Activated B cell treated with CpG ODN at 0.5 μM for 24 hours (primary cell): ENCODE measurements at places on chromosomes 5 and 9.

GRCh38 chr9:82108941-82109340, 120.4 kb downstream of the SPATA31D1 start:
- no peaks in the 10 kb centered on the region for H3K27me3 ChIP-seq
- H3K36me3 ChIP-seq, result no peaks in the 10 kb centered on the region
- no peak overlapping the region for H3K27ac ChIP-seq
- no peak overlapping the region for H3K4me3 ChIP-seq

- no peak overlapping the region for H3K4me3 ChIP-seq
- no peak overlapping the region for H3K27ac ChIP-seq
- H3K27me3 ChIP-seq, result peaks cover 5% of the 10 kb centered on the region
Observed at GRCh38 chr5:115319007-115319406, 22.6 kb upstream of the CCDC112 start.

GRCh38 chr9:613771-614347, 227.6 kb upstream of the DMRT1 start:
- H3K36me3 ChIP-seq, result no peaks in the 10 kb centered on the region
- no peak overlapping the region for H3K27ac ChIP-seq
- no peaks in the 10 kb centered on the region for H3K27me3 ChIP-seq

DNA sequence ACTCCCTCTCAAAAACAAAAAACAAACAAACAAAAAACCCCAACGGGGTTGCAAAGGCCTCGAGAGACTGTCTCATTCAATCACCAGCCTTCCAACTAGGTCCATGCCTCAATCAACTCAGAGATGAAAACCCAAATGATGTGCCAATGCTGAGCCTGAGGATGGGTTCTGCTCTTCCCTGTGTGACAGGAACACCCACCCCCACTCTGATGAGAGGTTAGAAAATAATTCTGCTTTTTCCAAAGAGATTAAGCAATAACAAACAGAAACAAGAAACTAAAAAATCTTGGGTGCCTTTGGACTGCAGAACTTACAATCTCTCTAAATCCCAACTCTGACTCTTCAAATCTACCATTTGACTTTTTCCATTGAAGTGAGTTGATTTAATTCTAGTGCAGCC, 25.5 kb upstream of the FBP1 start:
- H3K27ac ChIP-seq, result no peak overlapping the region
- H3K4me1 ChIP-seq, result peaks cover 2% of the 10 kb centered on the region
- no peaks in the 10 kb centered on the region for H3K36me3 ChIP-seq
- peaks cover 6% of the 10 kb centered on the region for H3K27me3 ChIP-seq
- no peak for DNase-seq

DNA sequence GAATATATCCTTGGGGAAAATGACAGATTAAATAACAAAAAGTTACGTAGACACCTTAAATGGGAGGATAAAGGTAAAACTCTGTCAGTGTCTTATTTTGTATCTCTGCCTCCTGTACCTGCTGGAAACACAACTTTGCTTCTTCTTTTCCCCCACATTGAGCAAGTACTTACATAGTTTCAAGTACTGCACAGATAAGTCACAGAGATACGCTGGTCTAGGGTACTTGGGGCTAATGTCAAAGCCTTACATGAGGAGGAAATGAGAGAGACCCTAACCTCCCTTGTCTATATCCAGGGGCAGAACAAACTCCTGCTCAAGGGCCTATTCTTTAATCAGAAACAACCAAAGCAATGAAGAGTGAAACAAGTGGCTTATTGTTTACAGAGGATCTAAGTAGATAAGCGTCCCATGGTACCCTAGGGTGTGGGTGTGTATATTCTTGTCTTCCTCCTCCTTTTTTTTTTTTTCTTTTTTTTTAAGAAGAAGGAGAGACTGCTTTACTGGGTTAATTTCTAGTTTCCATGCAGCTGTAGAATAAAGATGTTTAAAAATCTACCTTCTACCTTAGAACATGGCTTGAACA, 43.1 kb downstream of the ELL2 start:
- H3K4me1 ChIP-seq, result peaks cover 37% of the 10 kb centered on the region
- peaks cover 19% of the 10 kb centered on the region for H3K36me3 ChIP-seq
- no peak overlapping the region for H3K27ac ChIP-seq
- no peak overlapping the region for H3K4me3 ChIP-seq
- no peaks in the 10 kb centered on the region for H3K27me3 ChIP-seq
- no peak for DNase-seq

DNA sequence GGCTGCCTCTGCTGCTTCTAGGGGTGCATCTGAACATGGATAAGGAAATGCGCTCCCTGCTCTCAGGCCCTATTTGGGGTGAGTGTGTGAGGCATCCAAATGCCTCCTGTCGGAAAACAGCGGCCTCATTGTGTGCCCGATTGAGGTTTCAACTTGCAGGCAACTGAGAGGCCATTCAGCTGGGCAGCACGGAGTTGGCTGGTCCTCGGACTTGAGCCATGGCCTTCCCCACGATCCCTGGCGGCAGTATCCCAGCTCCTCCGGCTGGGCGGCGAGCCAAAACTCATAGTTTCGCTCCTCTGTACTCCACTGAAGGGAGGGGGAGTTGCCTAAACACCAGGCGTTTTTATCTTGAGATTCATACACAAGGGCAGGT, 597.3 kb upstream of the SGCD start:
- peaks cover 40% of the 10 kb centered on the region for H3K27me3 ChIP-seq
- no peaks in the 10 kb centered on the region for H3K36me3 ChIP-seq
- no peak overlapping the region for H3K27ac ChIP-seq
- no peak for DNase-seq

GRCh38 chr5:58410441-58410840, 49.4 kb downstream of the PLK2 start:
- H3K36me3 ChIP-seq, result no peaks in the 10 kb centered on the region
- no peak for DNase-seq
- no peak overlapping the region for H3K27ac ChIP-seq
- no peaks in the 10 kb centered on the region for H3K4me1 ChIP-seq
- H3K4me3 ChIP-seq, result no peak overlapping the region

DNA sequence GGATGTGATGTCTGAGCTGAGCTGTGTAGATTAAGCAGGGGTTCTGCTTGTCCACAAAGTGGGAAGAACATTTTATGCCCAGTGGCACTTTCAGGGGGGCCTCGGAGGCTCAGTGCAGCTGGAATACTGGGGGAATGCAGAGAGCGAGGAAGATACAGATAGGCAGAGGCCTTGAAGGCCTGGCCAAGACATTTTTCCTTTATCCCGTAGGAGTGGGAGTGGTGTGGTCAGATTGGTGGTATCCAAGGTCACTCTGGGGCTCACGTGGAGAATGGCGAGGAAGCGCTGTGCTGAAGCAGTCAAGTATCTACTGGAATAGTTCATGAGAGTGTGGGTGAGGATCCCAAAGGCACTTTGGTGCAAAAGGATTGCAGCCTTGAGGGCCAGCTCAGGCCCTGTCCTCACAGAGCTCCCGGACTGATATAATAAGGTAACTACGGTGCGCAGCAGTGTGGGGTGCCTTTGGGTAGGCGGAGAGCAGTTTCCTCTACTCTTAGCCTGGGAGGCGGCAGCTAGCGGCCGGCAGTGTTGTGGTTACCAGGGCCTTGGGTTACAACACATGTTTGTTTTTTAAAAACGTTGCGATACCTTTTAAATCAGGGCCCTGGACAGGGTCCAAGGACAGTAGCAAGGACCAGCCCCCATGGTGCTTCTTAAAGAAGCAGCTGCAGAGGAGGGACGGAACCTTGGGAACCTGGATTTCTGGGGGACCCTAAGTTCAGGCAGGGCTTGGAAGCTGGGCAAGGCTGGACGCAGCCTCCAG, 10.8 kb upstream of the CCDC69 start:
- peaks cover 87% of the 10 kb centered on the region for H3K4me1 ChIP-seq
- H3K27me3 ChIP-seq, result no peaks in the 10 kb centered on the region
- no peaks in the 10 kb centered on the region for H3K36me3 ChIP-seq
- H3K4me3 ChIP-seq, result peak overlapping the region; percentile 62
- no peak for DNase-seq
- peak overlapping the region; percentile 89 for H3K27ac ChIP-seq

DNA sequence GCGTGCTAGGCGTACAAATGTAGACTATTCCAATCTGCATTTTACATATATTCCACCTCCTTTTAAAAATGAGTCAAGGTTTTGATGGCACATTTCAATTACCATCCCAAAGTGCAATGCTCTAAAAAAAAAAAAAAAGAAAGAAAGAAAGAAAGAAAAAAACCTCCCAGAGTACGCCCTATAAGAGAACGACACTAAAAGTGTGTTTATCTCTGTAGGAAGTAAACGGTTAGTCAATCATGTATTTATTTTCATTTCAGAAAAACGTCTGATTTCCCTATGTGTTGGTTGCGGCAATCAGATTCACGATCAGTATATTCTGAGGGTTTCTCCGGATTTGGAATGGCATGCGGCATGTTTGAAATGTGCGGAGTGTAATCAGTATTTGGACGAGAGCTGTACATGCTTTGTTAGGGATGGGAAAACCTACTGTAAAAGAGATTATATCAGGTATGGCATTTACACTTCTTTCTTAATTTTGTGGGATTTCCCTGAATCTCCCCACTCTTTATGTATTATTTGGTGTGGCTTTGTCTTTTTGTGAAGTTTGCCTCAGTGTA, 1.1 kb downstream of the ISL1 start:
- H3K36me3 ChIP-seq, result no peaks in the 10 kb centered on the region
- no peak for DNase-seq
- no peaks in the 10 kb centered on the region for H3K4me1 ChIP-seq
- no peak overlapping the region for H3K4me3 ChIP-seq
- H3K27me3 ChIP-seq, result peaks cover 79% of the 10 kb centered on the region
- no peak overlapping the region for H3K27ac ChIP-seq

DNA sequence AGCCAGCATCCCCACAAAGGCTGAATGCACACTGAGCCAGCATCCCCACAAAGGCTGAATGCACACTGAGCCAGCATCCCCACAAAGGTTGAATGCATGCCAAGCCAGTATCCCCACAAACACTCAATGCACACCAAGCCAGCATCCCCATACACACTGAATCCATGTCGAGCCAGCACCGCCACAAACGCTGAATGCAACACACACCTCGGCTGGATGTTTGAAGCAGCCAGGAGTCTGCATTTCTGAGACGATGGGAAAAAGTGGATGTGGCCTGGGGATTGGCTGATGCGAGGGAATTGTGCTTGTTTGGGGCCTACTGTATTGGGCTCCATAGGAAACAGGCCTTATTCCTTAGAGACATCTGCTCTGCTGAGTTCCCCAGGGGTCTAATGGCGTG, 30.9 kb upstream of the CEP72 start:
- no peak overlapping the region for H3K4me3 ChIP-seq
- H3K36me3 ChIP-seq, result peaks cover 3% of the 10 kb centered on the region
- DNase-seq, result no peak
- no peaks in the 10 kb centered on the region for H3K4me1 ChIP-seq
- peaks cover 50% of the 10 kb centered on the region for H3K27me3 ChIP-seq

- H3K4me1 ChIP-seq, result no peaks in the 10 kb centered on the region
- no peak overlapping the region for H3K4me3 ChIP-seq
- no peaks in the 10 kb centered on the region for H3K36me3 ChIP-seq
- DNase-seq, result no peak
- H3K27me3 ChIP-seq, result peaks cover 14% of the 10 kb centered on the region
- H3K27ac ChIP-seq, result no peak overlapping the region
Observed at GRCh38 chr9:69379270-69379982, 54.4 kb downstream of the ENTREP1 start.

GRCh38 chr5:11497651-11498050, 406.6 kb downstream of the CTNND2 start:
- H3K27me3 ChIP-seq, result no peaks in the 10 kb centered on the region
- no peaks in the 10 kb centered on the region for H3K36me3 ChIP-seq
- no peaks in the 10 kb centered on the region for H3K4me1 ChIP-seq
- no peak overlapping the region for H3K27ac ChIP-seq
- no peak for DNase-seq

GRCh38 chr5:55624841-55625588, 87.1 kb downstream of the SLC38A9 start:
- H3K27ac ChIP-seq, result no peak overlapping the region
- H3K36me3 ChIP-seq, result peaks cover 29% of the 10 kb centered on the region
- H3K4me1 ChIP-seq, result no peaks in the 10 kb centered on the region
- no peaks in the 10 kb centered on the region for H3K27me3 ChIP-seq
- no peak overlapping the region for H3K4me3 ChIP-seq

GRCh38 chr9:89806371-89807100, 201.7 kb downstream of the GADD45G start:
- H3K36me3 ChIP-seq, result no peaks in the 10 kb centered on the region
- no peak overlapping the region for H3K4me3 ChIP-seq
- no peak overlapping the region for H3K27ac ChIP-seq
- no peaks in the 10 kb centered on the region for H3K27me3 ChIP-seq
- no peaks in the 10 kb centered on the region for H3K4me1 ChIP-seq
- no peak for DNase-seq

GRCh38 chr9:19787672-19788071, 1.2 kb downstream of the SLC24A2 start:
- no peak overlapping the region for H3K4me3 ChIP-seq
- H3K36me3 ChIP-seq, result no peaks in the 10 kb centered on the region
- peaks cover 30% of the 10 kb centered on the region for H3K27me3 ChIP-seq
- H3K4me1 ChIP-seq, result no peaks in the 10 kb centered on the region

DNA sequence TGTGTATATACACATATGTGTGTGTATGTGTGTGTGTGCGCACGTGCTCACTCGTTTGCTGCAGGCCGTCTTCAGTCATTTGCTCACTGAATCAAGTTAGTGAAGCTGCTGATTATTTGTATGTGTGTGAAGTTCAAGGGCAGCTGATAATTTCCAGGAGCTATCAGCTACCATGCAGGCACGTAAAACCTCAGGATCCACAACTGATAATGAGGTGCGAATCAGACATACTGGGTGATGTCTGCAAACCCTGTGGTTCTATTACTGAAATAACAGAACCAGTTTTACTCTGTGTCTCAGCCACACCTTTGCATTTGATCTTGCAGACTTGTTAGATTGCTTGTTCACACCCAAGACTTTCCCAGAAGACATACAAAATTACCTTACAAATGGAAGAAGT, 257.6 kb downstream of the TAF11L14 start:
- H3K27me3 ChIP-seq, result no peaks in the 10 kb centered on the region

DNA sequence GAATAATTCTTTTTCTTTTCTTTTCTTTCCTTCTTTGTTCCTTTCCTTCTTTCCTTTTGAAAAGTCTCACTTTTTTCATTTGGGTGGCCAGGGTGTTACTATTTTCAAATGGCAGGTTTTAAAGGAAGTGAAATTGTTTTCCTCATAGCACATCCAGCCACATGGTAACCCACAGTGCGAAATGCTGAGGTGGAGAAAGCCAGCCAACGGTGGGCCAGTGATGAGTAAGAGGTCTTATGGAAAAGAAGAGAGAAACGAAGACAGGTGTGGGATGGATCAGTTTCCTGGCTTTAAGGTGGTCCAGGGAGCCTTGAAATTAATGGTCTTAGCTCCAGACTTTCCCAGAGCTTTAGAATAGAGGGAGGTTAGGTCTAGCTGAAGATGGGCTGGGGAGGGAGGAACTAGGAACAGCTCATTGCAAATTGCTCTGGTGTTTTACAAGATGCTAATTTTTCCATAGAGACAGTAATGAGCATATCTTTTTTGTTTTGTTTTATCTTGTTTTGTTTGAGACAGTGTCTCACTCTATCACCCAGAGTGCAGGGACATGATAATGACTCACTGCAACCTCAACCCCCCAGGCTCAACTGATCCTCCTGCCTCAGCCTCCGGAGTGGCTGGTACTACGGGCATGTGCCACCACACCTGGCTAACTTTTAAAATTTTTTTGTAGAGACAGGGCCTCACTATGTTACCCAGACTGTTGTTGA, 17.8 kb downstream of the ITK start:
- peaks cover 7% of the 10 kb centered on the region for H3K4me1 ChIP-seq
- no peak overlapping the region for H3K27ac ChIP-seq
- DNase-seq, result no peak
- H3K4me3 ChIP-seq, result no peak overlapping the region
- no peaks in the 10 kb centered on the region for H3K36me3 ChIP-seq
